ENCODE measurements at places on chromosomes 6 and 20.
A peak's percentile ranks its signal among the peaks of the same experiment; 100 is the strongest.

DNA sequence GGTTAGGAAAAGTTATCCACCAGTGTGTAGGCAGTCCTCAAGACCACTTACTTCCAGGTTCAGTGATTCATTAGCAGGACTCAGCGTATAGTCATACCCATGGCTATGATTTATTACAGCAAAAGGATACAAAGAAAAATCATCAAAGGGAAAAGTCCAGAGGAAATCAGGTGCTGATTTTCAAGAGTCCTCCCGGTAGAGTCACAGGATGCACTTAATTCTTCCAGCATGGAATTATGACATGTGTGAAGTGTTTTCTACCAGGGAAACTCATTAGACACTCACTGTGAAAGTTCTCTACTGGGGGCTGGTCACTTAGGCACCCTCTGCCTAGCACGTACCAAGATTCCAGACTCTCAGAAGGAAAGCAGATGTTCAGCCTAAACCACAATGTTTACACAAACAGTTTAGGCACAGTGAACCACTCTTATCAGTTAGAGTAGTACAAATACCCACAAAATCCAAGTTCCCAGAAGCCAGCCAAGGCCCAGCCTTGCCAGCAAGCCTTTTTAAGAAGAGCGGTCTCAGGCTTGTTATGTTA is 10.2 kb downstream of the WFDC3 start:
- no peak for DNase-seq

DNA sequence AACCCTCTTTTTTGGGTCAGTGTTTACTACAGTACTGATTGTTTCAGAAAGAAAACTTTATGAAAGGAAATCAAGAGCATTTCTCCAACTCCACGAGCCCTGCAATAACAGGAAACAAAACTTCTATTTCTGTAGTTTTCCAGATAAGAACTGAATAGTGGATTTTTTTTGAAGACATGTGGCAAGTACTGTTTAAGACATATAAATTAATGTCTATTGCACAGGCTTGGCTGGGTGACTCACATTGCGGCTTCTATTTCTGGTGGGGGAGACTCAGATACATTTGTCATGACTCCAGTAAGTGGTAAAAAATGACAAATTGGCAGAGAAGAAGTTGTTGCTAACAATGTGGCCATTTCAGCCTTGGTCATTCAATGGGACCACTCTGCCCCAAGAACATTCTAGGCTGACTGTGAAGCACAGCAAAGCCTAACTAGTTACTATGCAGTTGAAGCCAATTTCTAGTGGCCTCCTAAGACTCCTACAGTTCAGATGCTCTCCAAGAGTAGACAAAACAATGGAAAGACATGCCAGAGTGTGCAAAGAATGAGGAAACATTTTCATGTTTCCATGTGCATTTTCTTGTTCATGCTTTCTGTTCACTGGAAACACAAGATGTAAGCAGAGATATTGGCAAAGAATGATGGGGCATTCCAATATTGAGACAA is 200.9 kb downstream of the EDN1 start:
- DNase-seq = peak; percentile 82

- no peak for DNase-seq
These were observed 18.3 kb downstream of the TRERF1 start for GRCh38 chr6:42433409-42433808.

- DNase-seq = peak; percentile 18
These were observed 162.0 kb upstream of the MAFB start for GRCh38 chr20:40851051-40851450.

- DNase-seq = peak; percentile 31
These were observed 342.0 kb downstream of the SOX4 start for GRCh38 chr6:21935561-21936028.

DNA sequence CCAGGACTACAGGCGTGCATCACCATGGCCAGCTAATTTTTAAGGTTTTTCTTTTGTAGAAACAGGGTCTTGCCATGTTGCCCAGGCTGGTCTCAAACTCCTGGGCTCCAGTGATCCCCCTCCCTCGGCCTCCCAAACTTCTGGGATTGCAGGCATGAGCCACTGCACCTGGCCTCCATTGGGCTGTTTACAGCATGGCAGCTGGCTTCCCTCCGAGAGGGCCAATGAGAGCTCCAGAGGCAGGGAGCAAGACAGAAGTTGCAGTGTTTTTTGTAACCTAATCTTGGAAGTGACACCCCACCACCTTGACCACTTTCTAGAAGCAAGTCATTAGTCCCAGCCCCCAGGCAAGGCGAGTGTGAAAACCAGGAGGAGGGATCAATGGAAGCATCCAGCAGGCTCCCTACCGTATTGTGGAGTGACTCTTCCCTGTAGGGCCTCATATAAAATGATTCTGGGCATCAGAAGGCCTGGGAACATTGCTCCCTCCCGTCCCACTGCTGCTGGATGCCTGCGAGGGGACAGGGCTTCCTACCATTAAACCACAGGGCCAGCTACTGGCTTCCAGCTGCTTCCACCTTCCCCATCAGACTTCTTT is 144.4 kb downstream of the ZDHHC14 start:
- no peak for DNase-seq

GRCh38 chr6:82298012-82298411 is 50.5 kb upstream of the IBTK start:
- no peak for DNase-seq

- DNase-seq = no peak
These were observed 3.2 kb downstream of the HMGA1 start for GRCh38 chr6:34239893-34240292.

DNA sequence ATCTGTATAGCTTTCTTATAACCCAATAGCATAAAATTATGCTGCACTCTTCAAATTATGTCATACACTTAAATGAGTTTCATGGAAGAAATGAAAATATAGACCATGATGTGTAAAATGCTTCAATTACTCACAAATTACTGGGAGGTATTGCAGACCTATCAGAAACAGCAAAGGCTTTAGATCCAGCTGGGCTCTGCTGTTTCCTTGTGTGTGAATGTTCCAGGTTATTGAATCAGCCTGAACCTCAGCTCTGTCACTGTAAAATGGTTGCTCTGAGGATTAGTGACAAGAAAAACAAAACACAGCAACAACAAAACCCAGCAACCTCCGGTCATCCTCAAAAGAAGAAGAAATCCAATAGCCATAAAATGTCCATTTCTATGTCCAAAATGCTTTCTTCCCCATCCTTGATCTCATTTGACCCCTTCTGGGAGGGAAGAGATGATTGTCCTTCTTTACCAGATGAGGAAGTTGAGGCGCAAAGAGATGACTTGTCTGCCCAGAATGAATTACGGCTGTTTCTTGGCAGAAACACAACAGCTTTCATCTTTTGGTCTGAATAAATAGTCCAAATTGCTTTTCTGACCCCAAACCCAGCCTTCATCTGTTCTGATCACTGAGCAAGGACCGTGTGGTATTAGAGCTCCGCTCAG is 42.2 kb upstream of the TGM6 start:
- DNase-seq = peak; percentile 46

GRCh38 chr6:56793938-56794337 is 151.2 kb upstream of the DST start:
- no peak for DNase-seq

GRCh38 chr6:149334682-149335160 is 17.2 kb downstream of the TAB2 start:
- DNase-seq = no peak

GRCh38 chr6:107624050-107624449 is 134.1 kb downstream of the SOBP start:
- DNase-seq = no peak

- no peak for DNase-seq
These were observed 1.7 kb downstream of the PRPH2 start for GRCh38 chr6:42720739-42721138.

- DNase-seq = no peak
These were observed 60.3 kb upstream of the MANEA start for GRCh38 chr6:95517004-95517403.

GRCh38 chr20:40713508-40713907 is 24.5 kb upstream of the MAFB start:
- DNase-seq = no peak

- no peak for DNase-seq
These were observed 356.9 kb downstream of the ARHGAP18 start for GRCh38 chr6:129353067-129353466.

DNA sequence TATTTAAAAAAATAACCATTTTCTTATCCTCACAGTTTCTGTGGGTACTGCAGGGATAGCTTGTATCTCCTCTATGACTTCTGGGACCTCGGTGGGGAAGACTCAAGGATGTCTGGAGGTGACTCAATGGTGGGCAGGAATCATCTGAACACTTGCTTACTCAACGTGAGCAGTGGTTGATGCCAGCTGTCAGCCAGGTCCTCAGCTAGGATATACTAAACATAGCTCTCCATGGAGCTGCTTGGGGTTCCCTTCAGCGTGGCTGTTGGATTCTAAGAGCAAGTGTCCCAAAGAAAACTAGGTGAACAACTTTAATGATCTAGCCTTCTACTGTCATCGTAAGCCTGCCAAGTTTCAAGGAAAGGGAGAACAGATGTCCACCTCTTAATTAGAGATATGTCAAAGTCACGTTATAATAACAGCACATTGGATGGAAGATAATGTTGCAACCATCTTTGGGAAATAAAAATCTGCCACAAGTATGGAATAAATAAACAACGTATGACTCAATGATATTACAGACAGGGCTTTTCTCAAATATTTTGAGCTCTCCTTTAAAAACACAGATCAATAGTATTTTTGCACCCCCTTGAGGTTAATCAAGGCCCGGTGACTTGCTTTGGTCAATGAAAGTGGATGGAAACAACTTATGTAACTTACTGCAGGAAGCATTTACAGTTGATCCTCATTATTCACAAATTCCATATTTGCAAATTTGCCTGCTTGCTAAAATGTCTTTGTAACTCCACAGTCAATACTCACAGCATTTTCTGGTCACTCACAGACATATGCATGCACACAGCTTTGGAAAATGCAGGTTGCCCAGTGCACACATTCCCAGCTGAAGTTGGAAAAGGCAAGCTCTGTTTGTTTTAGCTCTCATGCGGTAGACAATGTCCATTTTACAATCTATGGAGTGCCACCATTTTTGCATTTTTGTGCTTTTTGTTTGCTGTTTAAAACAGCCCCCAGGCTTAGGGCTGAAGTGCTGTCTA is 6.6 kb upstream of the HEBP2 start:
- no peak for DNase-seq

DNA sequence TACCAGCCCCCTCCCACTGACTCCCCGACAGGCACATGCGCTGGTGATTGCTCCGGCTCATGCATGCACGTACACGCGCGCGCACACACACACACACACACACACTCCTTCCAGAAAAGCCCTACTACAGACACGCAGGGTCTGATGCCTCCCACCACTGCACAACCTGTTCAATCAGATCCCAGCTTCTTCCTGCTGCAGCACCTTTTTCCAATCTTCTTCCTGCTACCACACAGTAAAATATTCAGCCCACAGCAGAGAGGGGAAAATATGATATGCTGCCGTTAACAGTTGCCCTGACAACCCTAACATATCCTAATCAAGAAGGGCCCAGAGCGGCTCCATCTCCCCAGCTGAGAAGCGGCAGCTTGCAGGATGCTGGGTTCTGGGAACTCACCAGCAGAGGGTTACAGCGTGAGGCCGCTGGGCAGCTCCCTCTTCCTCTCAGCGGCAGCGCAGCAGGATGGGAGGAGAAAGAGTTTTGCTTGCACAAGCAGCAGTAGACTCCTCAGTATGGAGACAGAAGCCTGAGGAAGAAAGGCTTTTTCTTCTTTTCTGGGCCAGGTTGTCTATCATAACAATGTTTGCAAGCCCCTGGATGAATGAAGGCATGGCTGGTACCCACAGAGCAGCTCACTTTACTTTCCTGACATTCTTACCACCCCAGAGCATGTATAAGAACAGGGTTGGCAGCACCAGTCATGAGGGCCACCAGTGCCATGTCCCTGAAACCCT is 23.9 kb downstream of the MAP7 start:
- peak; percentile 55 for DNase-seq

DNA sequence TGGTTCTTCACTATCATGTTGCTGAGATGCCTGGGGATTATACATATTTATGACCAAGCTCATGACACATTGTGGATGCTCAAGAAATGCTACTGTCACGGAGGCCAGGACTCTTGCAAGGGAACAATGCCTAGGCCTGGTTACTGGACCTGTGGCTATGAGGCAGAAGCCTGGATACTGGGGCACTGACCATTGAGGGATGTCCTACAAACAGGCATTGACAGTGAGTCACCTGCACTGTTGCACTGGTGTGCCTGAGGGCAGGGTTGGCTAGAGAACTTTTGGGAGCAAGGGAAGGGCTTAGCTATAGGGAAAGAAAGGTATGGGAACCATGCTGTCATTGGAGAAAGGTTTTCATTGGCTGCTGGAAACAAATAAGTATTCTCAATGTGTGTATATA is 313.1 kb upstream of the SUPT3H start:
- no peak for DNase-seq

GRCh38 chr6:3614918-3615317 is 136.6 kb downstream of the PXDC1 start:
- no peak for DNase-seq

DNA sequence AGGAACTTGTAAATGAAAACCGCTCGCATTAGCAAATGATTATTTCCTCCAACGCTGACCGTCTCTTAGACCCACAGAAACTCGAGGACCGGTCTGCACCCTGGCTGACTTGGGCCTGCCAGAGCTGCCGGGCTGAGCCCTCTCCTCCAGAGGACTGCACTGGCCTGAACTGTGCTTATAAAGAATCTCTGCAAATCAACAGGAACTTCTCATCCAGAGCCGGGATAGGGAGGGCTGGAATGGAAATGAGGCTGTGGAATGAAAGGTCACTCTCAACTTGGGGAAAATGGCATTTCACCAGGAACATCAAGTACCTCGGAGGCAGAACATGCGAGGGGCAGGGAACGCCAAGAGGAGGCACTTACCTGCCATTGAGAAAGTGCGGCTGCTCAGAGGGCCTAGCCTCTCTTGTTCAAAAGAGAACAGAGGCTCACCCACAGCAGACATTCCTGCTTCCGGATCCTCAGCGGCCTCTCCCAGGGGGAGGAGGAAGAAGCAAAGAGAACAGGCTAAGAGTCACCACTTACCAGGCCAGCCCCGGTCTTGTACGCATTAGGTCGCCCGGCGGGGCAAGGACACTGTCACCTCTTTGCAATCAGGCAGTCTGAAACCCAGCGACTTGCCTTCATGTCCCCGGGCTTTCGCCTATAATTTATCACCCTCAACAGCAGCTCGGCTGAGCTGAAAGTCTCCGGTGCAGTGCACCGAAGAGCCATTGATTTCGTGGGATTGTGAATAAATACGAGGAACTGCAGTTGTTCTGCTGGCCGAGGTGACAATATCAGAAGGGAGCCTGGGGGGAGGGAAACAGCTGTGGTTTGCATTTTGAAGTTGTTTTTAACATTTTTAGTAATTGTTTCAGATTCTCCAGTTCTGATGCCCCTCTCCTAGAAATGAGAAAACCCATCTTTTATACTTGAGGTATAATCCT is 37.6 kb downstream of the ZMYND8 start:
- peak; percentile 83 for DNase-seq

DNA sequence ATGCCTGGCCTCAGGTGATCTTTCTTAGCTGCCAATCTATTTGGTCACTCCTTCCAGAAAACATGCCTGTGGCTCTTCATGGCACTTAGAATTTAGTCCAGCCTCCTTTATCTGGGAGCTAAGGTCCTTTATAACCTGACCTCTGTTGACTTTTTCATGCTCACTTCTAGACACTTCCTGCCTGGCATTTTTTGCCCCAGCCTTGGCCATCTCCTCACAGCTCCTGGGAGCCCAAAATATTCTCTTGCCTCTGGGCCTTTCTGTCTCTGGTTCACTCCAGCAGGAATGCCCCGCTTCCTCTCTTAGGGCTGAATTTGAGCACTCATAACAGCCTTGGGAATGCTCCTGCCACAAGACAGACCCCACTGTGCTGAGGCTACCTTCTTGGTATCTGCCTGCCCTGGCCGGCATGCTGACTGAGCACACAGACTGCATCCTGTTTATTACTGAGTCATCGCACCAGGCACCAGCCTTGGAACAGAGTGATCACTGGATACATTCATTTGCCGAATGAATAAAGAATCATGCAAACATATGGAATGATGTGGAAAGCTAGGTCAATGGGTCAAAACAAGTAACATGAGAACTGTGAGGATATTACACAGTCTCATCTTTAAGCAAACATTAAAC is 5.8 kb upstream of the EEF1E1 start:
- DNase-seq = no peak
